ENCODE measurements at places on chromosomes 2 and 18.

DNA sequence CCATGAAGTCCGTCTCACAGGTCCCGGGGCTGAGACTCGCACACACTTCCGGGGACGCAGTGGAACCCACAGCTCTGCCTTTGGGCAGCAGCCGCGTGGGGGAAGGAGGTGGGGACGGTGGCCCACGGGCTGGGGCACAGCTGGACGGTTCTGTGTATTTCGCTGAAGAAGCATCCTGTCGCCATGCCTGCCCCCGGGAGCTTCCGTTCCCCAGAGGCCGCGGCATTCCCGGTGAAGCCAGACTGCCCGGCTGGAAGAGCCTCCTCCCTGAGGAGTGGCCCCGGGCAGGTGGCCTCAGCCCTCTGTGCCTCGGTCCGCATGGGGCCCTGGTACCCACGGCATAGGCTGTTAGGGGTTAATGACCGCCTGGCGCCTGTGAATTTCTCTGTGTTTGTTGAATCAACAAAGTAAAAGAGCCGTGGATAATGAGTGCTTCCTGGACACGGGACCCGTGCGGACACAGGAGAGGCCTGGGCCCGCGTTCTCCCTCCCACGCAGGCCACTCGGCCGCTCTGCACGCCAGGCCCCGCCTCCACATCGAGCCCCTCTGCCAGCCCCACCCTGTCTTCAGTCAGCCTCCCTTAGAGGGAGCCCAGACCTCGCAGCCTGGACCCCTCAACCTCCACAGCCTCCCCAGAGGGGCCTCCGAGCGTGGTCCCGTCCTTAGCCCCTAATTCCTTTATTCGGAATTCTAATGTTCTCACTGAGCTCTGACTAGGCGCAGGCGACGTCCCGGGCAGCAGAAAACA lies 51.0 kb downstream of the KCNG2 start:
- no peak for DNase-seq

GRCh38 chr2:62050456-62051045 lies 145.1 kb downstream of the COMMD1 start:
- DNase-seq: no peak

DNA sequence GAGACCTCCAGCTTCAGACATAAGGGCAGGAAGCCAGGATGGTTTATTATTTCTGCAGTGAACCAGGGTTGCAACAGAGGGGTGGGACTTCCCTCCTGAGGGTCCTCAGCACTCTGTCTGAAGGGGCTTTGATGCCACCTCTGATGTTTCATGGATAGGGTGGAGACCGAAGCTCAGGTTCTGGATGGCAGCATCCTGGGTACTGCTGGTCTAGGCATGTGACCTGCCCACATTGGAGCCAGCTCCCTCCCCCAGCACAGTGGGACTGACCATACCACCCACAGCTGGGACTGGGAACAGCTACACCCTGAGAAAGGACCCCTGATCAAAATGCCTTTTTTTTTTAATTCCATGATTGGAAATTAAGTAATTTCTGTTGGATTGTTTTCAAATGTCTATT lies 355.2 kb downstream of the ZNF516 start:
- DNase-seq: no peak

DNA sequence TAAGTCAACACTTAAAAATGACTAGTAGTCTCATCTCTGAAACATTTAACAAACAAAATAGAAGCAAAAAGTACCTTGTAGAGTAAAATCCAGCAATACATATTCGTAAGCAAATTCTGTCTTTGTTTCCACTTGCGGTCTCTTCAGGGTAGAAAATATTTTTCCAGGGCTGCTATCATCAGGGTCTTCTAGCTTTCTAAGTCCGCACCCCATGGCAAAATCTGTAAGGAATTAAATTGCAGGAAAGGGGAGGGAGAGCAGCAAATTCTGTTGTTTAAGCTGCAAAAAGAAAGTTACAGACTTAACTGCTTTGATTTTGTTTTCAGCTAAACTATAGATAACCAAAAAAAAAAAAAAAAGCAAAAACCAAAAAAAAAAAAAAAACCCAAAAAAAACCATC lies at the start of gene RFTN2:
RFTN2 (minus strand) TSS at position 342 of the 400 bp plus-strand sequence; CDS start at position 213, 129 bp downstream.
- no peak for DNase-seq

GRCh38 chr2:86416146-86416545 lies 25.0 kb upstream of the KDM3A start:
- no peak for DNase-seq

- no peak for DNase-seq
These were observed 129.8 kb downstream of the CTIF start for GRCh38 chr18:48668466-48669179.

GRCh38 chr2:215556979-215557378 lies 121.1 kb upstream of the FN1 start:
- no peak for DNase-seq

GRCh38 chr18:2515908-2516625 lies 55.2 kb downstream of the METTL4 start:
- DNase-seq: no peak

GRCh38 chr18:47036927-47037578 lies 1.6 kb upstream of the ELOA2 start:
- no peak for DNase-seq

DNA sequence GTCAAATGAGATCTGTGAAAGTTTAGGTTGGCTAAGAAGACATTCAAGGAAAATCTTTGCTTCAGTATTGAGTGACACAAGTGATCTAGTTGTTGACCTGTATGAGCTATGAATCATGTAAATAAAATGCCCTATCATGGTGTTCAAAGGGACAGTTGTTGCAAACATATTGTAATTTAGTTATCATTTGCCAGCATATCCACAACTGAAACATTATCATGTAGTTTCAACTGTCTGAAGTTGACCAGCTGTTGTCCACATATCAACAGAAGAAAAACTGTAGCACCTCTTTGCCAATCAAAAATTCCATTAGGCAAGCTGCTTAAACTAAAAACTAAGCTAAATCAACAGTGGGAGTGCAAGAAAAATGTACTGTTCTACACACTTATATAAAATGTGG lies 527.1 kb upstream of the NRXN1 start:
- no peak for DNase-seq

DNA sequence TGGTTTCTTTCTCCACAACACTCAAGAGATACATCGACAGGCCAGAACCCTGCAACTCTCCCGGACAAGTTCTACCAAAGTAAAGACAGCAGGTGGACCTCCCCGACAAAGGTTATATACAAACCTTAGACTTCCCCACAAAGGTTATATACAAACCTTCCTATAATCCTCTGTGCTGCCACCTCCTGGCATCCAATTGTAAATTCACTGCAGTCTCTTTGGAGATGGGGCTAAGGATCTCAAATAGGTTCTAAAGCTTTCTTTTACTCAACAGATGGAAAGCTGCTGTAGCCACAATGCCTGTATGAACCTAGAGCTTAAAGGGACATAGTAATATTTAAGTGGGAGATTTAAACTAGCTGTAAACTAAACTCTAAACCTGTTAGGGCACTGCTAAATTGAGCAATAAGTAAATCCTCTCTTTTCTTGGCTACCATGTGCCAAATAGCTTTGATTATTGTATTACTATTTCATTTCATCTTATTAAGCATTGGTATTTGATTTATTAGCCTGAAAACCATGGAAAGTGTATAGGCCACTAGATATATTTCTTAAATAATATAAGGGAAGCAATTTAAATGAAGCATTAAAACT lies 9.8 kb upstream of the MREG start:
- peak; percentile 46 for DNase-seq

GRCh38 chr18:39571511-39571910 lies 2005.9 kb upstream of the CELF4 start:
- no peak for DNase-seq

- DNase-seq: no peak
These were observed 209.0 kb upstream of the KYNU start for GRCh38 chr2:142668420-142668819.

DNA sequence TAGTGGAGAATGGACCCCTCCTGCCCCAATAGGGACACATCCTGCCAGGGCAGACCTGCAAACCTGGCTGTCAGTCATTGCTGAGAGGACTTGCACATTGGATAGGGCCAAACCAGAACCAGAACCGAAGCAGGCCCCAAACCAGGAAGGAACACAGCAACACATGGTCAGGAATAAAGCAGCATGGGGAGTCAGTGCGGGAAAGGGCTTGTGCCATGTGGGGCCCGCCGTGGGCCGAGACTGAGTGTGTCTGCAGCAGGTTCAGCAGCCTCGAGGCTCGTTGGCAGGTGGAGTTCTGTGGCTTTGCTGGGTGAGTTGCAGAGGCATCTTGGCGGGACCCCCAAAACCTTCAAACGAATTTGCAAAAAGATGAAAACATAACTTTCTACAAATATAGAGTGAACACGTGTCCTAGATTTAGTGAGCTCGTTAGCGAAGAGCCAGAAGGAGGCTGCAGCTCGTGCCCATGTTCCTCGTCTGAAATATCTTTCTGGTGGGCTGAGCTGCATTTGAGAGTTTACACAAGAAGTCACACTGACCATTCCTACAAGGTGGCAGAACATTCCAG lies 44.9 kb upstream of the LDLRAD4 start:
- DNase-seq: no peak

- no peak for DNase-seq
These were observed 302.9 kb upstream of the ERBB4 start for GRCh38 chr2:212841460-212841859.

DNA sequence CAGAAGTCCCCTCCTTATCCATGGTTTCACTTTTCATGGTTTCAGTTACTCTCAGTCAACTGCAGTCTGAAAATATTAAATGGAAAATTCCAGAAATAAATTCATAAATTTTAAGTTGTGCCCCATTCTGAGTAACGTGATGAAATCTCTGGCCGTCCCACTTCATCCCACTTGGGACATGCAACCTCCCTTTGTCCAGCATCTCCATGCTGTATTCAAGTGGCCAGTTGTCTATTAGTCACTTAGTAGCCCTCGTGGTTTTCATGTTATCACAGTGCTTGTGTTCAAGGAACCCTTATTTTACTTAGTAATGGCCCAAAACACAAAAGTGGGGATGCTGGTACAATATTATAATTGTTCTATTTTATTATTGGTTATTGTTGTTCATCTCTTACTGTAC lies 18.0 kb upstream of the DAPL1 start:
- no peak for DNase-seq

DNA sequence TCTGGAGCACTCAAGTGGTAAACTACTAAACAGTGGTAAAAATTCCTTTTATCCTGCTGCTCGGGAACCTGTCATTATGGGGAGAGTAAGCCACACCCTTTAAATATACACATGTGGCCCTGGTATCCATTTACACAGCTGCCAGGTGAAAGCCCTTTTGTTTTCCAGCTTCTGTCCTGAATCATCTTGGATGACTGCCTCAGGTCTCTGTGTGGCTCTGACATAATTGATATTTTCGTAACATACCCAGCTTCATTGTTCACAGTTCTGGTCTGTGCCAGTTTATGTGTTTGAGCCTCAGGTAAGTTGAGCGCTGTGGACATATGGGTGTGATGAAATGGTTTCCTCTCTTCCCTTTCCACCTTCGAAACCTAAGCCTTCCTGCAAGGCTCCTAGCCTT lies 15.7 kb upstream of the TTC39C start:
- no peak for DNase-seq

- no peak for DNase-seq
These were observed 375.2 kb upstream of the SPHKAP start for GRCh38 chr2:228556717-228557116.

GRCh38 chr2:214713080-214713830 lies 96.2 kb downstream of the BARD1 start:
- DNase-seq: no peak

DNA sequence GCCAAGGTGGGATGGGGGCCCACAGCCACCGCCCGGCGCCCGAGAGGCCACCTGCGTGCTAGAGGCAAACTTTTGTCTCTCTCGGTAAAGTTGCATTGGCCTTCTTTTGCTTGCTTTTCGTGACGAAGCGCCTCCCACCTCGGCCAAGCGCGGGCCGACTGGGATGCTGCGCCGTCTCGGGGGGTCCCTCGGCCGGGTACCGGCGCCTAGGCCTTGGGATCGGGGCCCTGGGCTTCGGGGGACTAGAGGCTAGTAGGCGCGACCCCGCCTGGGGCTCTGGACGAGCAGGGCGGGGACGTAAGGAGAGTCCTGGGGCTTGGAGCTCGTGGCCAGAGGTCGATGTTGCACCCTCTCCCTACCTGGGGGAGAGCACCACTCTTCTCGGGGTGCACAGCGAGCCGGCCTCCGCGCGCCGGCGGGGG lies 545 bp downstream of the GLI2 start:
- DNase-seq: no peak

DNA sequence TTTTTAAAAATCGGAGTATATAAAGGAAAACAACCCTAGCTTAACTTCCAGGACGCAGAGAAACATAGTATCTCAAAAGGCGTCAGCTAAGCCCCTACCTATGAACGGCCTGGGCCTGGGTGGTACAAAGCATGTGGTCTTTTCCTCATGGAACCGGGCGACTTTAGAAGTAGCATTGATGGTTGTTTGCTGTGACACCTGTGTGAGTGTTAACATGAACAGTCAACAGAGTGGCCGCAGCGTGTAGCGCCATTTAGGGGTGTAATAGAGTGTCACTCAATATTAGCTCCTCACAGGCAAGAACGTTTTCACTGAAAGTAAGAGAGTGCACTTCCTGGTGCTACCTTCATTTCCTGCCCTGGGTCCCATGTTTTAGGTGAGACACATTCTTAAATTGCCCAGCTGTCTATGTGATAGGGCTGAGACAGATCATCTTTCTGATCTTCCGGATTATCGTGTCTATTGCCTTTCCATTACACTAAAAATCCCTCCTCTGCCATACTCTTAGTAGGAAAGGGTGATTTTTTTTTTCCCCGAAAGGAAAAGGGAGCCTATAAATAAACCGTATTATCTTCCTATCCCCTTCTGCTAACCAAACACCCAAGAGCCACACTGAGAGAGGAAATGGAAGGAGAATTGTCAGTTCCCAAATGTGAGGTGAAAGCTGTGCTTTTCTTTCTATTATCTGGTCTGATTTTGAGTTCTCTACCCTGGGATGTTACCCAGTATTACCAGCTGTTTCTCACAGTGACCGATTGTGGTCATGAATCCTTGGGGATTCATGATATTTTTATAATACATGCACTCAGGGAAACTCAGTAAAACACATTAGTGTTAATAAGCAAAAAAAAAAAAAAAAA lies 1.3 kb downstream of the GORASP2 start:
- DNase-seq: peak; percentile 42

DNA sequence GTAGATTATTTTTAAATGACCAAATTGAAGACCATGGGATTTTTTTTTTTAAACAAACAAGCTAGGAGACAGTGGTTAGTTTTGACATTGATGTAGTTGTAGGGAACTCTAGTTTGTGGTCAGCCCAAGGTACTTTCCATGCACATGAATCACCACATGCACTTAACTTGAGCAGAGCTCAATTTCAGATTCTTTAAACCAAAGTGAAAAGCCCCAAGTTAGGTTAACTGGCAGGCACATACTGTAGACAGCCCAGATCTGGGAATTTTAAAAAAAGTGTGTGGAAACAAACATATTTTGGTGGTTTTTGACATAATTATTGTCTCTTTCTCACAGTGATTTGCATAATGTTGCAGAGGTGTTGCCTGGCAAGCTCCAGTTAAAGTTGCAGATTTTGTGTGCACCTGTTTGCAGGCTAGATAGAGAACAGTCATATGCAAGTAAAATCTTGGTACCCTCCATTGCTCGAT lies 88.4 kb downstream of the BCL2L11 start:
- DNase-seq: no peak

- no peak for DNase-seq
These were observed 34.3 kb downstream of the PKP4 start for GRCh38 chr2:158491072-158491471.

- no peak for DNase-seq
These were observed 95.4 kb downstream of the SOCS6 start for GRCh38 chr18:70384181-70384790.

- no peak for DNase-seq
These were observed 498.9 kb upstream of the NETO1 start for GRCh38 chr18:73366713-73367112.

All from stimulated activated CD4-positive, alpha-beta T cell treated with anti-CD3 and anti-CD28 coated beads, Interleukin-4, amount 100 ng/mL, for 1 hour (primary cell).